ENCODE measurements at places on chromosomes 3 and 15.

- no peak for DNase-seq
These were observed 179.1 kb downstream of the WDR72 start for GRCh38 chr15:53580366-53580765.

DNA sequence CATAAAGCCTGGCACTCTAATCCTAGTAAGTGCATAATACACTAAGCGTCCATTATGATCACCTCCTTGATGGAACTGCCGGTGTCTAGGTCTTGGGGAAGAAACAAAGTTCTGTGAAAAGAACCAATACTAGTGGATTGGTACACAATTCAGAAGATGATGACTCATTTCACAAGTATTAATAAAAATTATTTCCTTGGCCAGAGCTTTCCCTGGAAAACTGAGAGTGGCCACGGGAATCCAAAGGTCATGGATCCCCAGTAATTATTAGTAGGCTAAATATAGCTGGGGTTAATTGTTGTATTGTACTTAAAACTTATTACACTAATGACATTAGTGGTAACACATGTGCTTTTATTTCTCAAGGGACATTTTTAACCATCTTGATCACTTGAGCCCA, 808.0 kb upstream of the NR2F2 start:
- DNase-seq = no peak

DNA sequence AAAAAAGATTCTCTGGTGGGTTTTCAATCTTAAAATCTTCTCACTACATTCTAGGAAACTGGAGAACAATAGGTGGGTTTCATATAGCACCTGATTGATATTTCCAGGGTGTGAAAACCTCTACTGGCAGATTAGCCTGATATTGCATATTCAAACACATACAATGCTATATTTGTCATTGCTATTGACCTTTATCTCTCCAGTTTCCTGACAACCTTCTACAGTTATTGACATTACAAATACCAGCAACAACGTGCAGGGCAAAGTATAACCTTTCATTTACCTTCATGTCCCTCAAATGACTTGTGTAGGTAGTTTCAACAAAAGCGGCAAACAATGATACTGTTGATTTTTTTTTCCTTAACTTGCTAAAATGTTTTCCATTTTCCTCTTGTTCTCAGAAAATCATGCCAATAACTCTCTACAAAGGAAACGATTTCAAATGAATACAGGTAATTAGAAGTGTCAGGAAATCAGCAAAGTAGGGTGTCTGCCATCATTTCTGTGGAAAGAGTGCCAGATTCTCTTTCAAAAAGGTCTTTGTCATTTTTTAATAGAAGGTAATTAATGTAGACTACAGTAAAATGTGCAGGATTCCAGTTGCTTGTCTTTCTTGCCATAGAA, 72.6 kb upstream of the CDIN1 start:
- DNase-seq = no peak

GRCh38 chr15:58003810-58004209, 61.7 kb downstream of the ALDH1A2 start:
- DNase-seq = no peak

DNA sequence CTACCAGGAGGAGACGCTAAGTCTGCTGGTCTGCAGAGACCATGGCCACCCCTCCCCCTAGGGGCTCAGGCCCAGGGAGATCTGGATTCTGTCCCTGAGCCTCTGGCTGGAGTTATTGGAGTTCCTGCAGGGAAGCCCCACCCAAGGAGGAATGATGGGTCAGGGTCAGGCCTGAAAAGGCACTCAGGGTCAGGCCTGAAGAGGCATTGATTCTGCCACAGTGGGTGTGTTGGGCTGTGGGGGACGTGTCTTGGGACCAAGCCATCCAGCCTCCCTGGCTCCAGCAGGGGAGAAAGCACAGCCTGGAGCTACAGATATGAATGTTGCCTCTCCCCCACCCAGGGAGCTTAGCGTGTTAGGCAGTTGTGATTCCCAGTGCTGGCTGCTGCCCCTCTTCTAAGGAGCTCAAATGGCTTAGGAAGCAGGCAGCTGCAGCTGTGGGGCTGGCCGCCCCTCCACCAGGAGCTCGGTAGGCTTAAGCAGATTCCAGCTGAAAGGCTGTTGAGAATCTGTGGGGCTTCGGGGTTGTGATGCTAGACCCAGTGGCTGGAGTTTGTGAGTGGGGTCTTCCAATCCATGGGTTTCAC, 176.7 kb downstream of the CHL1 start:
- no peak for DNase-seq

DNA sequence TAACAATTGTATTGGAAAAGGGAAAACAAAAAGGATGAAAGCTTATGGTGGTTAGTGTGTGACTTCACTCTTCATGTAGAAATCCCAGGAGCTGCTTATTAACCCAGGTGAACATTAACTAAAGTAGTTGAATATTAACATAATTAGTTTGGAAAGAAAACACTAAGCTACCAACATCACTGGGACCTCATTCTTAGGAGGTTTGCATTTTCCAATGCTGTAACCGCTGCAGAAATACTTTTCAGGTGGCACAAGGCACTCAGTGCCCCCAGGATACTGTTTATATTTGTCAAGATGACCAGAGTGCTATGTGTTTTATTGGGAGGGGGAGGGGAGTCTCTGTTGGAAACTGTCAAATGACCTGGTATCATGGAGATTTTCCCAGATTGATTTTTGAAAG, 25.9 kb upstream of the VILL start:
- DNase-seq = no peak

Measured in hematopoietic multipotent progenitor cell treated with erythropoietin and hydrocortisone succinate and interleukin-3 and kit ligand, for 8 days (in vitro differentiated cells).